ENCODE measurements at places on chromosomes 1 and 21.

DNA sequence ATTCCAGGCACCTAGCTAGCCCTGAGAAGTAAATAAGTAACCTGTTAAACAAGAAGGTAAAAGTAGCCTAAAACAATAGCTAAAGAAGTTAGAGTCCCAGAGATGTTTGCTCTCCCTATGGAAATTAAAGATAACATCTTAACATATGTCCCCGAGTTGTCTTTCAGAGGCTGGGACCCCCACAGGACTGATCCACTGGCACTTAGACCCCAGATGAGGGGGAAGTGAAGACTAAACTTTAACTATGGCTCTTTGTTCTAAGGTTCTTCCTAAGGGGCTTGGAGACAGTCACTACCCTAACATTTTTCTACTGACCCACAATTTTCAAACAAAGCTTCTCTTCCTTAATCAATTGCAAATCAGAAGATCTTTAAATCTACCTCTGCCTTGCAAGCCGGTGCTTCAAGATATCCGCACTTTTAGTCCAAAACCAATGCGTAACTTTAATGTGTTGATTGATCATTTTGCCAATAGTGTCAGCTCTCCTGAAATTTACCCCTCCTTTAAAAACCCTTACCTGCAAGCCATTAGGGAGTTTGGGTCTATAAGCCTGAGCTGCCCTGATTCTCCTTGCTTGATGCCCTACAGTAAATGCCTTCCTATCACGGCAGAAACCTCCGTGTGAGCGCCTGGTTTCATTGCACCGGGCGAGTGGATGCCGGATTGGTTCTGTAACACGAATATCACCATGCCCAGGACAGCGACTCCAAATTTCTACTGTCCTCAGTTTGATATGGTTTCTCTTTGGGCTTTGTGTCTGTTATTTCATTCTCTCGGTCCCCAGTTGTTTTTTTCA, 404.4 kb downstream of the SIPA1L2 start:
- DNase-seq = no peak

DNA sequence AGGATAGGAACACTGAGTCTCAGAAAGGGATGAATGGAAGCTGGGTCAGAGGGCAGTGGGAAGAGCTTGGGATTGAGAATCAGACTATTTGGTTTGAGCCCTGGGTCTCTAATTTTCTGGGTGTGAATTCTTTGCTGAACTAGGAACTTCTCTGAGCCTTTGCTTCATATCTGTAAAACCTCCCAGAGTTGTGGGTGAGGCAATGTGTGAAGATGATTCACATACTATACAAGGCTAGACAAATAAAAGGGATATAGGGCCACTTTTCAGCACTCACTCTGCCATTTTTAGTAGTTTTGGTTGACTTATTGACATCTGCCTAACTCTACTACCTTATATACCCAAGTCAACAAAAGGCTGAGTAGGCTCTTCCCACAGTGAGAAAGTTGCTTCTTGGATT, 77.7 kb upstream of the JUN start:
- DNase-seq = no peak

DNA sequence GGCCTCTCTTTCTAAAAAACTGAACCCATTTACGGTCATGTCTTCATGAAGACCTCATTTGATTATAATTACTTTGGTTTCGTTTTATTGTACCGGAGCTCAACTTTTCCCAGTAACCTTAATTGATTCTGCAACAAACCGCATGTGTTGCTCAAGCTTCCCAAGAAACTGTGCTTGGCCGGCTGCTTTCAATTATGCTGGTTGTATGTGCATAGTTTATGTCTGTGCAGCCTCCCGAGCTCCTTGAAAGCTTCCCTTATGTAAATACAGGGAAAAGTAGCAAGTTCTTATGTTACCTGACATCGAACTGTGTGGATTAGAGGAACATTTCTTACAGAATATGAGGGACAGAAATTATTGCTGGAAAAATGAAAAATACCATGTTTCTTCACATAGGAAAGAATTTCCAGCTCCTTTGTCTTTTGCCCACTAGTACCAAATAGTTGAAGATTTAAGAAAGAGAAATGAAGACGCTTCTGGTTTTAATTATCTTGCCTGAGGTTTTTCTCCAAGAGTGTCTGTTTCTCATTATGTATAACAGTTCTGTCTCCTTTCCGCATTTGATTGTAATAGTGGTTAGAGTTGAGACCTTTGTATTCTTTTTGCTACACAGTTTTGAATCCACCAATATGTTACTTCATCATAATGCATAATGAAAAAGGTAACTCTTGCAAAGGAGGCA, 2.1 kb downstream of the VCAM1 start:
- DNase-seq = no peak

- no peak for DNase-seq
Observed at GRCh38 chr1:25341746-25342145, 3.6 kb downstream of the TMEM50A start.

DNA sequence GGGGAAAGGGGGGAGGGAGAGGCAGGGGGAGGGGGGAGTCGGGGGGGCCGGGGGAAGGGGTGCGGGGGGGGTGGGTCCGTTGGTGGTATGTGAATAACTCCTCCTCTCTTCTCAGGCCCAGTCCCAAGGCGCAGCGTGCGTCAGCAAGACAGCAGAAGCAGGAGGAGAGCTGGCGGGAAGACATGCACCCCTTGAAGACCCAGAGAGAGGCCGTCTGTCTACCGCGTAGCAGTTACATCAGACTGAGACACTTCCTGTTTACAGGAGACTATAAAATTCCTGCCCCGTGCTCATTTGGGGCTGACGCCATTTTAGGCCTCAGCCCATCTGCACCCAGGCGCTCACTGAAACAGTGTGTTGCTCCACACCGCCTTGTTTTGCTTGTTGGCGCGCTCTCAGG, 55.3 kb downstream of the SETD4 start:
- no peak for DNase-seq

GRCh38 chr1:12616709-12617373, 1.2 kb downstream of the DHRS3 start:
- DNase-seq = no peak

DNA sequence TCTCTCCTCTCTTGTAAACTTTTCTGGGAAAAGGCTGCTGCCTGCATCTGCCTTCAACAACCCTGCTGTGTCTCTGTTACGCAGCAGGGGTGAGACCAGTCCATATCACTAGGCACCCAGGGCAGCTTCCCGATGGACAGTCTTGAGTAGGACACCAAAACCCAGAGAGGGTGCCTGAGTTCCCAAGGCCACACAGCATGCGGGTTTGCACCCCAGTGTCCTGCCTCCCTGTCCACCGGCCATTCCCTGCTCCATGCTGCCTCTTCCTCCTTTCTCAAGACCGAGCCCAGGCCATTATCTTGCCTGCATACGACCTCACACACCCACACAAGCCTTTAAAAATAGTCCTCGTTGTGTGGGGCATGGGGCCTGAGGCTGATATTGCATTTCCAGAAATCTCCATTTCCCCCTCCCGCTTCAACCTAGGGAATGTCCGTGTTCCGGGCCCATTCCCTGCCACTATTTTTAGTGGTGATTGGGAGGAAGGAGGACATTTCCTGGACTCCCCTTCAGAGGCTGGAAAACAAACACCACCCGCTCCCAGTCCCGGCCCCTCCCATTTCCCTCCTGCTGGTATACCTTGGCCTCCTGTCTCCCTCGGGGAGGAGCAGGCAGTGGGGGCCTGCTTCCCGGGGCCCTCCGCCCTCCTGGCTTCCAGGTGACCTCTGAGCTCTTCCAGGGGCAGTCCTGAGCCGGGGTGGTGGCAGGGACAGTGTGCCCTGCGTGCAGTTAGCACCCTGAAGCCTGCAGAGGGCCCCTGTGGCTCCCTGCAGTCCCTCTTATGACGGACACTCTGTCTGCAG, 132.4 kb upstream of the TMEM51 start:
- no peak for DNase-seq
